H7 (cell line): ENCODE measurements at places on chromosomes 3 and 15. TPM values are rescaled to one million over a fixed set of nuclear protein-coding genes. Genes with fewer than 3 reads are reported as not detected.
A peak's percentile ranks its signal among the peaks of the same experiment; 100 is the strongest.

MELTF gene
- 3.5 and 4.8 TPM in 2 replicates for total RNA-seq

CSPG5 gene
- total RNA-seq = 1.5 and 1.7 TPM in 2 replicates

ZBTB47 gene
- total RNA-seq = 5.1 and 8.0 TPM in 2 replicates

CLDN18 gene
- total RNA-seq = 0.14 TPM in 1 of 2 replicates, not detected in the other

THPO gene
- 0.80 and 1.3 TPM in 2 replicates for total RNA-seq

DNA sequence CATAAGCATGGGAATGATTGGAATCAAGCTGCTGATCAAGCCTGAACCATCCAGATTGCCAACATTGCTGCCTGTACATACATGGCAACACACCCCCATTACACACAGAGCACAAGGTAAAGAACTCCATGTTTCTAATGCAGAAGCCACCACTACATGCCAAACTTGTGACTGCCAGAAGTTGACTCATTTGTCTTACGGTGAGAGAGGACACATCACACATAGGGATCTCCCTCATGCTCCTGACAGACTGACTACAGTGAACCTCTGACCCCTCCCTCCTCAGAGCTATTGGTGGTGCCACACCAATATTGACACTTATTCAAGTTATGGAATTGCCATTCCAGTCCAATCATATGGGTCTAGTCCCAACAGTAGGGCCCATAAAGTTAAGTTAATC is 42.3 kb downstream of the EFHB start:
- DNase-seq = no peak

DNA sequence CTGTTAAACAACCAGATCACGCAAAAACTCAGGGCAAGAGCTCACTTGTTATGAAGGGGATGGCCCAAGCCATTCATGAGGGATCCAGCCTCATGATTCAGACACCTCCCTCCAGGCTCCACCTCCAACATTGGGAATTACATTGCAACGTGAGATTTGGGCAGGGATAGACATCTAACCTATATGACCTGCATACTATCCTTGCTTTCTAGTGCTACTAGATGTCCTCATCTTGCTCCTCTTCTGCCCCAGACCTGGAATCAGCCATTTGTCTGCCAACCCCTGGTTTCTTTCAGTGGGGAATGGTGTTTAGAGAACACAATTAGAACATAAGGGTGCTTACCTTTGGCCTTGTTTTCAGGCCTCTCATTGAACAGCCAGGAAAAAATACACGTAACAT is 63.2 kb downstream of the RPN1 start:
- DNase-seq = no peak

DNA sequence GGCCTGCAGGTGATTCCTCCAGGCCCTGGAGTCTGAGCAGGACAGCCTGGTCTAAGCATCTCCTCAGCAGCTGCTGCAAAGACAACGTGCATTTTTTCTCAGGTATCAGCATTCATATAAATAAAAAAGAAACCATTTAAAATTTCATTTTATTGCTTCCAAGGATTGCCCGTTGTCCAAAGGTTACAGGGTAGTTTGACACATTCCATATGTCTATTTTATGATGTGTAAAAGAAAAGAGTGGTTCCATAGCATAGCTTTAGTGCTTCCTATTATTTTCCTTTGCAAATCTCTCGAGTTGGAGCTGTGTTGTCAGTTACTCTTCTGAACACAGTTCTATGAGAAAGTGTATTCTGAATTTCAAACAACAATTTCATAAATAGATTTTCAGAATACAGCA is 7.2 kb upstream of the DGKG start:
- DNase-seq = no peak

DNA sequence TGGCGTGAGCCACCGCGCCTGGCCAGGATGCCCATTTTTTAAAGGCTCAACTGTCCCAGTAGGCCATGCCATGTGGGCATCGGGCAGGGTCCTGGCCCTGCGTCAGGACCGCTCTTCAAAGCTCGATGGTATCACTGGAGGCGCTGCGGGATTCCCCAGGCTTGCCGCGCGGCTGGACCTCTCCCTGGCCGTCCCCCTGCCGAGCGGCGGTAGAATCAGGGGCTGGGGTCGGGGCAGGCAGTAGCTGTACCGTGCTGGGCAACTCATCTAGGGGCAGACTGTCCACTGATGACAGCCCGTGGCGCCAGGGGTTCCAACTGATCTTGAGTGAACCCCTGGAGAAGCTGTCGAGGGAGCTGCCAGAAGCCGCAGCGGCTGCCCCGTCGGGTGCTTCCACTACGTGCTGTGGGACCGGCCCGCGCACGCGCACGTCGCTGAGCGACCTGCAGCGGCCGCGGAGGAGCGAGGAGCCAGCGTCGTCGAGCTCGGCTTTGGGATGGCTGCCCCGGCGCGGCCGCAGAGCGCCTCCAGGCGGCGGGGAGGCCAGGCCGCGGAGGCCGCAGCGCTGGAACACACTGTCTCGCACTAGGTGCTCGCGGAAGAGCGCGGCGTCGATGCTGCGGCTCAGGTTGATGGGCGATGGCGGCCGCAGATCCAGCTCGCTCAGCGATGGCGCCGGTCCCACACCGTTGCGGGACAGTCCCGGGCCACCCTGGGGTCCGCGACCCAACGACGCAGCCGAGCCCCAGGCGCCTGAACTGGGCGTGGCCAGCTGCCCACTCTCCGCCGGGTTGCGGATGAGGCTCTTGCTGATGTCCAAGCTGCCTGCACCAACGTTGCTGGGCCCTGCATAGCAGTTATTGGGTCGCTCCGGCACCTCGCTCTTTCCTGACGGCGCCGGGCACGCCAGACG is 5.8 kb downstream of the PRRT3 start:
- DNase-seq = peak; percentile 96

DNA sequence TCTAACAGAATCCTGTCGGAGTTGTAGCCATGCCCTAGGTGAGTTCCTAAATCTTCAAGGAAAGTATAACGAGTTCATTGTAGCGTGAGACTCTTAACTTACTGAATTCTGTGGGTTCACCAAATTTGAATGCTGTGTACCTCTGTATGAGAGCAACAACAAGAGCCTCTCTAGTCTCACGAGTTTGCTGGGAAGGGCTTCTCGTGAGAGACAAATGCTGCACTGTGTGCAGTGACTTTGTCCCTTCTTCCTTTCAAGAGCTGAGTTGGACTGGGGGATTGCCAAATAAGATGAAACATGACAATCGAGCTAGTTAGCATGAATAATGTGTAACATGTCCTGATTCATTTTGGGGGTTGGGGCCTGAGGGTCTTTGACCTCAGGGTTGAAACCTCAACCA is 32.2 kb downstream of the KAT2B start:
- DNase-seq = no peak

GRCh38 chr3:33146791-33147445 is 33.1 kb downstream of the CRTAP start:
- DNase-seq = no peak

DNA sequence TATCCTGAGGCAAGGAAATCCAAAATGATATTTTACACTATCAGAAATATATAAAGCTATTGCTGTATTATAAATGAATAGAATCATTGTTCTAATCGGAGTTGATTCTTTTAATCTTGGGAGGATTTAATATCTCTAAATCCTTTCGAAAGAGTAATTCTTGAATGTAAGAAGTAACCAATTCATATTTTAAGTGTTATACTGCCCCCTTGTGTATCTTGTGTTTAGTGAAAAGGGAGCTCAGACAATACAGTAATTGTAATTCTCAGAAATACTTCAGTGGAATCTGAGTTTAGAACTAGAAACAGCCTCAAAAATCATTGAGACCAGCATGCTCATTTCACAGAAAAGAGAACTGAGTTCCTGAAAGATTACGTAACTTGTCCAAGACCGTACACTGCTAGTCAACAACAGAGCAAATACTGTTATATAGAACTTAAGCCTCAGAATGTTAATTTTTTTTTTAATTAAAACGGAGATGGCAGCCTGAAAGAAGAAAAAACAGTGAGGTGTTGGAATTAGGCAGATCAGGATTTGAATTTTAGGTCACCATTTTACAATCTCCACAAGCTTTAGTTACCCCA is 42.9 kb downstream of the PLCH1 start:
- DNase-seq = peak; percentile 32

DNA sequence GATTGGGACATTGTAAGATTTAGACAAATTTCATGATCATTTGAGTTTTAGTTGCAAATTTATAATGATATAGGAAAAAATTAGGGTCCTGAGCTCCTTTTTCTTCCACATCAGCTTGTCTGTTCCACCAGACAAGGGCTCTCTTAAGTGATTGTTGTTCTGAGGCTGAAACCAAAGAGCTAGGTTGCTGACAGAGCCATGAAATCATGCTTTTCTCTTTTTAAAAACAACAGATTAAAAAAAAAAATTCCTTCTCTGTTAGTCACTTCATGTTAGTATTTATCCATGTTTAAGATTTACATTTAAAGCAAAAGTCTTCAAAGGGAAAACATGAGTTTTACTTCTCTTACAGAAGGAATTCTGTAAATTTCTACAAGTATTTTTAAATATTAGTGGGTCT is 56.8 kb downstream of the ATP2C1 start:
- DNase-seq = no peak

GRCh38 chr15:43974852-43975251 is 148.1 kb downstream of the WDR76 start:
- no peak for DNase-seq

DNA sequence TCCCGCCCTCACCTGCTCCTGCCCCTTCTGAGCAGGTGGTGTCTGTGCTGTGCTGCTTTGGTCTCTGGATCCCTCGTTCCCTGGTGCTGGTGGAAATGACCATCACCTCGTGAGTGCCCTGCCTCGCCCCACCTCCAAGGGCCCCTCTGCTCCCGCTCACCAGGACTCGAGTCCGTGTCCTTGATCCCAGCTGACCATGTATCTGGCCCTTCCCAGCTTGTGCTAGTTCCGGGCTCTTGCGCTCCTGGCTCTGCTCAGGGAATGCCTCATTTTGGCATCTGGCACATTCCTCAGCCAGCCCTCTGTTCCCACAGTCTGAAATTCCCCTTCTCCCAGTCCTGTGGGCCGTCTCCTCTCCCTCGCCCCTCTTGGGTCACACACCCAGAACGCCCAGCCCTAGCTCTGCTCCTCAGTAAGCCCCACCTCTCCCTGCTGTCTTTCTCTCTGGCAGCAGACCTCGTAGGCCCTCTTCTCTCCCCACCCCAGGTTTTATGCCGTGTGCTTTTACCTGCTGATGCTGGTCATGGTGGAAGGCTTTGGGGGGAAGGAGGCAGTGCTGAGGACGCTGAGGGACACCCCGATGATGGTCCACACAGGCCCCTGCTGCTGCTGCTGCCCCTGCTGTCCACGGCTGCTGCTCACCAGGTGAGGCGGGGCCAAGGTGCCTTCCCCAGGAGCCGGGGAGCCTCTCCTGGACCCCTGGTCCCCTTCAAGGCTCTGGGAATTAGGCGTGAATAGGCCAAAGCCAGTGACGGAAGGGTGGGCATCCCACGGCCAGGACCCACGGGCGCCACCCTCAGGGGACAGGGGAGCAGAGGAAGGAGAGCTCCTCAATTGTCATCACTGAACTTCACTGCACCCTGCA is 11.5 kb downstream of the SLC51A start:
- peak; percentile 67 for DNase-seq
